Kasumi-1 (cell line): ENCODE measurements at places on chromosomes 5 and 9.

GRCh38 chr5:39843767-39844166, 419.0 kb upstream of the DAB2 start:
- DNase-seq = no peak

DNA sequence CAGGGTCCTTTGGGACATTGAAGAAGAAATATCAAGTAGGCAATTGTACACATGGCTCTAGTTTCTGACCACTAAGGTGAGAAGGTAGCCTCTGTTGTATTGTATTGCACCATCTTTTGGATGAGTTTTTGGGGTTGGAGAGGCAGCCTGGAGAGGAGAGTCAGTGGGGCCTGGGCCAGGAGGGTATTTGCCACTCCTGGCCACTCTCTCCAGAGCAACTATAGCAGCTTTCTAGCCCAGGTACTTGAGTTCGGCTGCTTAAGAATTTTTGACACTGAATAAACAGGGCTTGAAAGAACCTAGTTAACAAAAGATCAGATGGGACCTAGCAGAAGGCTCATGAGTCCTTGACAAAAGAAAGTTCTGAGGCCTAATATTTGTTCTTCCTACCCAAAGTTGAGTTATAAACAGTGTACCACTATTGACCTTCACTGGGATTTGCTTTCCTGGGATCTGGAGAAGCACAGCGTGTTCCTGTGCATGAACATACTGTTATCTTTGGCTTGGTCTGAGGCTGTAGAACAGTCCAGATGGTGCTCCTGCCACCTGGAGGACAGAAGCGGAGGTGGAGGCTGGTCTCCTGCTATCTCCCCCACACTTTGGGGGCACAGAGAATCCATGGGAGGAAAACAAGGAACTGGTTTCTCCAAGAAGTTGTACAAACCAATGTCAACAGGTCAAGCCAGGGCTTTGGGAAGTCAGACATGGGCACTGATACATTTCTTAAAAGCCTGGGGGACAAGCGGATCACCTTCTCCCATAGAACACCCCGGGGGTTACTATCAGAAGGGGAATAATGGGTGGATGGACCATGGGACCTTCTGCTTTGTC, 110.4 kb upstream of the LIFR start:
- DNase-seq = no peak

DNA sequence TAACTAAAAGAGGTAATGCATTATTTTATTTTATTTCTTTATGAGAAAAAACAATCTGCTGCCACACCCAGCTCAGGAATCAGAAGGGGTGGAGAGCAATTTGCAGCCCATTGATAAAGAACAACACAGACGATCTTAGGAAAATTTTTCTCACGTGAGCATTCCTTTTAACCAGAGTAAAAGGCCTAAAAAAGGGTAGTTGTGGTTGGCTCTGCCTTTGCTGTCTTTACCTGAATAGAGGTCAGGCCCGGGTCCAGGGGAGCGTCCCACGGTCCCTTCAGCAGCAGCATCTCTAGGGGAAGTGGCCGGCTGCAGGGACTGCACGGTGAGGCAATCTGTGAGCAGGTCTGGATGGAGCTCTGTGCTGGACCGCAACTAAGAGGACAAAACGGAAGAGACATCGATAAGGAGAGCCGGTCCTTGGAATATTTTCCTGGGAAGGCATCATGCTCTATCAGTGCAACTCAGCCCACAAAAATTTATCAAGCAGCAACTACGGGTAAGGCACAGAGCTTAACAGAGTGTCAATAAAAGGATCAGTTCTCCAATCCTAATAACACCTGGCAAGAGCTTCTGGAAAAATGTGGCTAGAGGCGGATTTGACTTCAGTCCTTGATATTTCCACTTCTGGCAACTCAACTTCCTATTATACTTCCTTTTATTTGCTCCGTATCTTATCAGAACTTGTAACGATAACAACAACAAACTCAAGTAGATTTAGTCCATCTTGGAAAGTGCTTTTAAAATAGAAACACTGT, 372.8 kb upstream of the RFX3 start:
- no peak for DNase-seq

DNA sequence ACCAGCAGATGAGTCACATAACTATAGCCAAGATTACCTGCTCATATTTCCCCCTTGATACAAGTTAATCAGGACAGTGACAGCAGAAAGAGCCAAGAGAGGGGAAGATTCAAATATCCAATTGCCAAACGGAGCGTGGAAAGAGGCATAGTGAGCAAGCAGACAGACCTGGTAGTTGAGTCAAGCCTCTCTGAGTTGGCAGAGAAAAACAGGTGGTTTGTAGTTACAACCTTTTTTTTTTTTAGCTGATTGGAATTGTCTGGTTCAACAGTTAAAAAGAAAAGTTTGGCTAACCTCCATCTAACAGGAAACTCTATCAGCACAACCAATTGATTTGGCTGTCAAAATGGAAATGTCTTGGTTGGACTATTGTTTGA, 272.1 kb downstream of the TLE1 start:
- no peak for DNase-seq

- DNase-seq = no peak
Measured at GRCh38 chr9:26413611-26414010, 479.0 kb downstream of the CAAP1 start.

DNA sequence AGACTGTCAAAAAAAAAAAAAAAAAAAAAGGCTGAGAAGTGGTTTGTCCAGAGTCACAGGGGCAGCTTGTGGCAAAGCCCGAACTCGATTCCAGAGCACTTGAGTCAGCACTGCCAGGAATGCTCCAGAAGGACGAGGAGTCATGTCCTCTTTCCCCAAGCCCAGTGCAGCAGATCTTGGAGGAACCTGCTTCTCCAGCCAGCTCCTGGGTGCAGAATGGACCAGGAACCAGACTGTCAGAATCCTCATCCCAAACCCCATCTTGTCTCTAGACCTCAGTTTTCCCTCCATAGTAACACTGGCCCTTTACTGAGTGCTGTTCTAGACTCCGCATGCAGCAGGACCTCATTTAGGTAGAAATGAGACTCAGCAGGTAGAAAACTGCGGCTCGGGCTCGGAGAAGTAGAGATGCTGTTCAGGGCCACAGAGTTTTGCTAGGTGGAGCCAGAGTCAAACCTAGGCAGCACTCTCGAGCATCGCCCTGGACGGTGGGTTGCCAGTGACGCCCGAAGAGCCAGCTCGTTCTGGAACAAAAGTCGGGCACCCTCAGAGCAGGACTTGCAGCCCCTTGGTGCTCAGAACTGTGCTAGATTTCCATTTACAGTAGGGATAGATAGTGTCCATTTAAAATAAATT, 15.4 kb downstream of the CD74 start:
- DNase-seq = no peak

- DNase-seq = no peak
Measured at GRCh38 chr9:130172161-130172857, at the start of gene NCS1. Gene NCS1, plus strand, starts transcription at chr9:130172404. Its CDS starts 260 bp downstream, at chr9:130172664.

DNA sequence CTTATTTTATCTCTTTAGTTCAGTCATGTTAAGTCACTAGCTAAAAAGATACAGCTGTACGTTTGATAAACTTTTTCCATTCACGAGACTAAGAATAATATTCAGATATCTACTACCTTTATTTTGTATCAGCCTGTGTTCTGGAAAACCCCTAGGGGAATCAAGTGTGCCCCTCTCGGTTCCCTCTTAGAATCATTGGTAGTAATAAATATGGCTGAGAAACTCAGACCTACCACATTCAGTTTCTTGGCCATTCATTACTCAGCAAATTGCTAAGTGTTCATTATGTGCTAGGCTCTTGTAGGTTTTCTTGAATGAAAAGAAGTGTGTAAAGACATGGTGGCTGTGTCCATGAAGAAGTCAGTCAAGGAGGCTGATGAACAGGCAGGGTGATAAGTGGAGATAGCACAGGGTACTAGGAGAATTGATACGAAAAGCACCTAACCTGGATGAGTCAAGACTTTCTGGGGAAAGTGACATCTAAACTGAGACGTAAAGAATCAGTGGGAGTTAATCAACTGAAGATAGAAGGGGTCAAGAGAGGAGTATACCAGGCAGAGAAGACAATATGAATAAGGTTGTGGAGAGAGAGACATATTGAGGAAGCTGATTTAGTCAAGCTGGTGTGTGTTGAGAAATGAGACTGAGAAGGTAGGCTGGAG, 86.2 kb downstream of the CSNK1G3 start:
- DNase-seq = no peak

DNA sequence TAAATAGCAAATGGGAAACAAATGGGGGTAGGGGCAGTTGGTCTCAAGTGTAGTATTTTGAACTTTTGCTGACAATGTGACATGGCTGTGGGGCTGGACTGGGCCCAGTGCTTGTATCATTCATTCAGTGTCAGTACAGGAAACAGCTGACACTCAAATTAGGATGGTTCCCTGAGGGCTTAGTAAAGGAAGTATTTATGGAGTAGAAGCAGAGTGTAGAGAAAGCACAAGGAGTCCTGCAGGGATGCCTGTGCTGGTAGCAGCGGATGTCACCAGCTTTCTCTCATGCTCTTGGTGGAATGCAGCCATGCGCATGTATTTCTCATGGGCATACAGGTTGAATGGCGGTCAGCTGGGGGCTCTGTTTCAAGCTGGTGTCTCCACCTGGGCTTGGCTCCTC, 72.9 kb upstream of the SLC44A1 start:
- DNase-seq = no peak
